Immature natural killer cell (primary cell): ENCODE measurements at places on chromosomes 2 and 18. TPM values are rescaled to one million over a fixed set of nuclear protein-coding genes. Genes with fewer than 3 reads are reported as not detected.
A peak's percentile ranks its signal among the peaks of the same experiment; 100 is the strongest.

Gene COL3A1
- polyA plus RNA-seq, result not detected

Gene HOXD9
- not detected for polyA plus RNA-seq

Gene HRH4
- polyA plus RNA-seq, result not detected

Gene C2orf78
- not detected for polyA plus RNA-seq

Gene GPBAR1
- 0.19 TPM for polyA plus RNA-seq

Gene BAZ2B
- polyA plus RNA-seq, result 32.2 TPM

Gene UPP2
- not detected for polyA plus RNA-seq

Gene CCBE1
- polyA plus RNA-seq, result 0.03 TPM

Gene PARD3B
- not detected for polyA plus RNA-seq

- no peaks in the 10 kb centered on the region for H3K27me3 ChIP-seq
- H3K36me3 ChIP-seq, result no peaks in the 10 kb centered on the region
- DNase-seq, result no peak
- no peak overlapping the region for H3K27ac ChIP-seq
- H3K4me3 ChIP-seq, result no peak overlapping the region
These were observed 2.6 kb downstream of the RAMP1 start for GRCh38 chr2:237861875-237862527.

DNA sequence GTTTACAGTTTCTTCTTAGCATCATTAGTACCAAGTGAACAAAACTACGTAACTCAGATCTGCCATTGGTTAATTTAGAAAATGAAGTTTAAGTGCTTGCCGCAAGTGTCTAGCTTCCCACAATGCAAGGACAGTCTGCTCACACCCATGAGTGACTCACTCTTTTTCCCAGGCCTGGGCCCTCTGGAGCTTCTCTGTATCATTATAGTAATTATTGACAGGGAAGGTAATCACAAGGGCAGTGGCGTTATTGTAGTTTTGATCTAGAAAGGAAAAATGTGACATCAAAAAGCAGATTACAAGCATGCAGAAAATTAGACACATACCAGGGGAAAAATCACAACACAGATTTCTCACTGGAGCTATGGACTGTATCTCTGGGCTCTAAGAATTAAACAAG is 38.5 kb downstream of the NPC1 start:
- H3K36me3 ChIP-seq, result peaks cover 59% of the 10 kb centered on the region
- H3K4me1 ChIP-seq, result peaks cover 47% of the 10 kb centered on the region
- no peak overlapping the region for H3K27ac ChIP-seq
- peaks cover 7% of the 10 kb centered on the region for H3K27me3 ChIP-seq

DNA sequence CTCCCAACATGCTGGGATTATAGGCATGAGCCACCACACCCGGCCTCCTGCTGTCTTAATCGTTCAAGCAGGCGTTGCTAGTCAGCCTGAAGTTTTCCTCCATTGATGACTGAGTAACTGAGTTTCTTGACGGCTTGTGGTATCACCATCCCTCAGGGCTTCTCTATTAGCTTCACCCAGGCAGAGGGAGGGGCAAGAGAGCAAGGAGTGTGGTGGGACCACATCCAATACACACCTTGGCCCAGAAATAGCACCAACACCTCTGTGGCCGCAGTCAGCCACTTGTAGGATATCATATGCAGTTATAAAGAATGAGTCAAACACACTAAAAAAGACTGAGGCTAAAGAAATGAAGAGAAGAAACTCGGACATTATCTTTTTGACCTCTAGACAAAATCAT is 1009.4 kb upstream of the CELF4 start:
- H3K27me3 ChIP-seq, result no peaks in the 10 kb centered on the region
- peaks cover 43% of the 10 kb centered on the region for H3K4me1 ChIP-seq
- DNase-seq, result peak; percentile 53

DNA sequence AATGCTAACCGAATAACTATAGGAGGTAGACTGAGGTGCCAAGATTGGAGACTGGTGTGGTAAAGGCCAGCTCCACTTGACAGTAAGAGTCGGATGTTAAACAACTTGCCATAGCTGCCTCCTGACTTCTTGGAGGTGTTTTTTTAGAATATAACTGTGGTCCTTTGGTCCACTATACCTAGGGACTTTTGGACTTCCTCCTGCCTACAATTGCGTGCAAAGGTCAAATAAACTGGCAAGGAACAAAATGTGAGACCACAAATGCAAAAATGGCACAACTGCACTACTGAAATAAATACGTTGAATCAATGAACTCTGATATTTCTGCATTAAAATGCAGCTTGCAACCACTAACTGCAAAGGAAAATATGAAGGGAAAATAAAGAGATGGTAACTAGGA is 338.6 kb downstream of the NRXN1 start:
- no peak overlapping the region for H3K27ac ChIP-seq
- DNase-seq, result no peak
- peaks cover 2% of the 10 kb centered on the region for H3K27me3 ChIP-seq
- H3K4me3 ChIP-seq, result no peak overlapping the region
- H3K36me3 ChIP-seq, result no peaks in the 10 kb centered on the region

GRCh38 chr18:13222856-13223281 is 4.3 kb downstream of the LDLRAD4 start:
- H3K4me3 ChIP-seq, result no peak overlapping the region
- DNase-seq, result no peak
- no peaks in the 10 kb centered on the region for H3K36me3 ChIP-seq
- peaks cover 7% of the 10 kb centered on the region for H3K4me1 ChIP-seq

- H3K4me1 ChIP-seq, result peaks cover 10% of the 10 kb centered on the region
- no peak overlapping the region for H3K4me3 ChIP-seq
- no peak for DNase-seq
- H3K27ac ChIP-seq, result no peak overlapping the region
- H3K36me3 ChIP-seq, result no peaks in the 10 kb centered on the region
These were observed 56.4 kb upstream of the CYTIP start for GRCh38 chr2:157500334-157500733.

- H3K27ac ChIP-seq, result no peak overlapping the region
- no peaks in the 10 kb centered on the region for H3K4me1 ChIP-seq
- H3K36me3 ChIP-seq, result no peaks in the 10 kb centered on the region
- no peaks in the 10 kb centered on the region for H3K27me3 ChIP-seq
These were observed 222.2 kb downstream of the CYP26B1 start for GRCh38 chr2:71925268-71926088.

- no peak overlapping the region for H3K4me3 ChIP-seq
- H3K27me3 ChIP-seq, result peaks cover 6% of the 10 kb centered on the region
- H3K27ac ChIP-seq, result no peak overlapping the region
These were observed 134.6 kb downstream of the MBD2 start for GRCh38 chr18:54089749-54090459.

GRCh38 chr2:120898961-120899750 is 163.5 kb downstream of the GLI2 start:
- H3K4me3 ChIP-seq, result no peak overlapping the region
- H3K27me3 ChIP-seq, result peaks cover 8% of the 10 kb centered on the region
- no peaks in the 10 kb centered on the region for H3K4me1 ChIP-seq
- H3K36me3 ChIP-seq, result no peaks in the 10 kb centered on the region
- DNase-seq, result no peak

GRCh38 chr2:38109732-38110181 is 33.8 kb upstream of the CYP1B1 start:
- peaks cover 2% of the 10 kb centered on the region for H3K27me3 ChIP-seq
- DNase-seq, result no peak
- no peaks in the 10 kb centered on the region for H3K4me1 ChIP-seq
- H3K4me3 ChIP-seq, result no peak overlapping the region

- peak; percentile 51 for DNase-seq
- H3K36me3 ChIP-seq, result no peaks in the 10 kb centered on the region
- no peak overlapping the region for H3K4me3 ChIP-seq
- H3K4me1 ChIP-seq, result peaks cover 9% of the 10 kb centered on the region
- H3K27ac ChIP-seq, result peak overlapping the region; percentile 94
These were observed 722 bp downstream of the ACSL3 start for GRCh38 chr2:222861411-222862105.

- peaks cover 6% of the 10 kb centered on the region for H3K4me1 ChIP-seq
- no peak for DNase-seq
- H3K27me3 ChIP-seq, result no peaks in the 10 kb centered on the region
- H3K36me3 ChIP-seq, result no peaks in the 10 kb centered on the region
- no peak overlapping the region for H3K4me3 ChIP-seq
These were observed 103.0 kb downstream of the BCL11A start for GRCh38 chr2:60450488-60450887.

GRCh38 chr2:774436-774835 is 97.2 kb upstream of the TMEM18 start:
- peaks cover 13% of the 10 kb centered on the region for H3K4me1 ChIP-seq
- no peak overlapping the region for H3K27ac ChIP-seq
- H3K36me3 ChIP-seq, result no peaks in the 10 kb centered on the region
- no peak for DNase-seq

- no peak for DNase-seq
- H3K4me1 ChIP-seq, result no peaks in the 10 kb centered on the region
- no peaks in the 10 kb centered on the region for H3K36me3 ChIP-seq
- H3K27me3 ChIP-seq, result peaks cover 4% of the 10 kb centered on the region
- no peak overlapping the region for H3K27ac ChIP-seq
These were observed 9.9 kb downstream of the GRP start for GRCh38 chr18:59229701-59230443.

GRCh38 chr2:118842661-118843482 is 4.6 kb downstream of the EN1 start:
- H3K4me1 ChIP-seq, result peaks cover 21% of the 10 kb centered on the region
- H3K27me3 ChIP-seq, result peaks cover 25% of the 10 kb centered on the region
- peak overlapping the region; percentile 90 for H3K4me3 ChIP-seq
